ENCODE measurements at places on chromosomes 5 and 9.

DNA sequence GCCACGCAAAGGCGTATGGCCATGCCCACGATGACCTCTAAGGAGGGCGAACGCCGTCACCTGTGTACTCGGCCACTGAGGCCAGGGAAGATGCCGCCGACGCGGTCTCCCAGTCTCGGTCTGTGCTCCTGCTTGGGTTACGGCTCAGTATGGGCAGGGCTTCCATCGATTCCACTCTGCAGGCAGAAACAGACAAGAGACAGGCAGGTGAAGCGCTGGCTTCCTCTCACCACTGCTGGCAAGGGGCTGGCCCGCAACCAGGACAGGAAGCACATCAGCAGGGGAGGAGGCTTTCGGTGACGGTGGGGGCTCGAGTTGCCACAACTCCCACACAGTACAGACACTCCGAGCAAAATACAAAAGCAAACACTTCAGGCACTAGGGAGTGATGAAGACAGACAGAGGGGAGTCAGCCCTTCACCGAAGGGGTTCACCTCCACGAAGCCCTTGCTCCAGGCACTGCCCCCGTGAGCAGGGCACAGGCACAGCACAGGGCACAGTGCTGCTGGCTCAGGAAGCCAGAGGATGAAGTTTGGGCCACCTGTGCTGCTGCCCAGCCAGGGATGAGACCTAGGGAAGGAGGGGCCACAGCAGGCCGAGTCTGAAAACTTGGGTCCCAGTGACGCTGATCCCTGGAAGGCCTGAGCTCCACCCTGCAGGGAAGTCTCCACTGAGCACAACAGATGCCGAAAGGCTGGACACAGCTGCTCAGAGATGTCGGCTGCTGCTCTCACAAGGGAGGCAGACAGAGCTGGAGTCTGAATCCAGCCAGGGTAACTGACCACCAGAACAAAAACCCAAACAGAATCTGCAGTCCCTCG lies 91.3 kb downstream of the CAMSAP1 start:
- peaks cover 20% of the 10 kb centered on the region for H3K36me3 ChIP-seq
- no peaks in the 10 kb centered on the region for H3K27me3 ChIP-seq
- H3K27ac ChIP-seq: no peak overlapping the region
- no peak for DNase-seq
- H3K4me1 ChIP-seq: no peaks in the 10 kb centered on the region
- no peak overlapping the region for H3K4me3 ChIP-seq

- no peak for DNase-seq
- no peaks in the 10 kb centered on the region for H3K4me1 ChIP-seq
- no peak overlapping the region for H3K27ac ChIP-seq
- H3K36me3 ChIP-seq: no peaks in the 10 kb centered on the region
- no peak overlapping the region for H3K4me3 ChIP-seq
Observed at GRCh38 chr5:61734966-61735365, 402.9 kb downstream of the ZSWIM6 start.

- H3K36me3 ChIP-seq: no peaks in the 10 kb centered on the region
- H3K27me3 ChIP-seq: peaks cover 4% of the 10 kb centered on the region
- no peak overlapping the region for H3K4me3 ChIP-seq
- H3K27ac ChIP-seq: no peak overlapping the region
Observed at GRCh38 chr9:88006511-88007290, 32.4 kb upstream of the CDK20 start.

DNA sequence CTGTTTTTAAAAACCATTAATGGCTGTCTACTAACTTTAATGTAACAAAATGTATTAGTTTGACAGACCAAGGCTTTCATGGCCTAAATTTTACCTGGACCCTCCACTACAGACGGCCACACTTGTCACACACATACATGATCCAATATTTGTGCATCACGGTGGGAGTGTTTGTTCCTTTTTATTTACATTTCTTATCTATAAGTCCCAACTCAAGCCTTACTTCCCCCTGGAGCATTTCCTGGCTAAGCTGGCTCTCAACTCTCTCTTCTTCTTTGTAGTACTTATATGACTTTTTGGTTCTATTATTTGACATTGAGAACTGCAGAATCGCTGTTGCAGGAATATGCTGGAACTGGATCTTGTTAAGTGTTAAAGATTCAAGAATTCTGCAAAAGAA lies 534.4 kb downstream of the RAB3C start:
- no peak overlapping the region for H3K4me3 ChIP-seq
- H3K4me1 ChIP-seq: peaks cover 26% of the 10 kb centered on the region
- H3K36me3 ChIP-seq: no peaks in the 10 kb centered on the region
- H3K27me3 ChIP-seq: no peaks in the 10 kb centered on the region
- DNase-seq: no peak
- no peak overlapping the region for H3K27ac ChIP-seq

- H3K27ac ChIP-seq: no peak overlapping the region
- DNase-seq: no peak
- H3K4me1 ChIP-seq: no peaks in the 10 kb centered on the region
- H3K36me3 ChIP-seq: no peaks in the 10 kb centered on the region
- peaks cover 18% of the 10 kb centered on the region for H3K27me3 ChIP-seq
Observed at GRCh38 chr5:91026466-91026865, 356.7 kb downstream of the ARRDC3 start.

DNA sequence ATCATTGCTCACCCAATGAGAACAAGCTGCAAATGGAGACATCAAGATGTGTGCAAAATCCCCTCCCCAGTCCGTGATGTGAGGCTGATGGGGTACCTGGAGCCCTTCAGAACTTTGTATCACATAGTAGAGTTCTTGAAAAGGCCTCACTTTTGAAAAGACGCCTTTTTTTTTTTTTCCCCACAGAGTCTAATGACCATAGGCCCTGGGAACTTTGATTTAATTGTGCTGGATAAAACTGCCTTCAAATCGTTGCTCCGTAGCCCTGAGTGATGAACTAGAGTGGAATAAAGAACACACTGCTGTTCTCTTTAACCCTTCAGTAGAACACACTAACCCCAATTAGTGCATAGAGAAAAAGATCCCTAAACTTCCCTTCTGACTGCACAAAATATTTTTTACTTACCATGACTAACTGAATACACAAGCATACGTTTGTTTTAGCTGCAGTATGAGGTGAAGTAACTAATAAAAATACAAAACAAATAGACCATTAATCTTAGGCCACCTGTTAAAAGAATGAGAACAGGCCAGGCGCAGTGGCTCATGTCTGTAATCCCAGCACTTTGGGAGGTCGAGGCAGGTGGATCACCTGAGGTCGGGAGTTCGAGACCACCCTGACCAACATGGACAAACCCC lies 15.1 kb downstream of the PSAT1 start:
- no peak overlapping the region for H3K27ac ChIP-seq
- peaks cover 5% of the 10 kb centered on the region for H3K4me1 ChIP-seq
- no peak for DNase-seq
- H3K36me3 ChIP-seq: peaks cover 59% of the 10 kb centered on the region
- H3K4me3 ChIP-seq: no peak overlapping the region

Data from T-helper 2 cell treated with Interferon-gamma antibody and Interleukin-4, amounts not matched to agents 5 μg/mL and 100 μg/mL, for 36 hours (primary cell).